ENCODE measurements at places on chromosomes 6 and 20. TPM values are rescaled to one million over a fixed set of nuclear protein-coding genes. Genes with fewer than 3 reads are reported as not detected.

- no peaks in the 10 kb centered on the region for H3K36me3 ChIP-seq
- no peak overlapping the region for H3K4me3 ChIP-seq
- H3K4me1 ChIP-seq, result no peaks in the 10 kb centered on the region
- H3K27me3 ChIP-seq, result no peaks in the 10 kb centered on the region
- H3K27ac ChIP-seq, result no peak overlapping the region
Observed at GRCh38 chr6:136166815-136167214, 83.3 kb downstream of the MTFR2 start.

- H3K27me3 ChIP-seq, result no peaks in the 10 kb centered on the region
- H3K4me1 ChIP-seq, result no peaks in the 10 kb centered on the region
- no peaks in the 10 kb centered on the region for H3K36me3 ChIP-seq
- no peak for DNase-seq
Observed at GRCh38 chr6:11923621-11924020, 88.5 kb upstream of the HIVEP1 start.

The ASF1A gene
- total RNA-seq, result 27.4 TPM

The TRAM2 gene
- total RNA-seq, result 28.4 TPM

The CRIP3 gene
- not detected for total RNA-seq

The HRH3 gene
- 0.15 TPM for total RNA-seq

- no peaks in the 10 kb centered on the region for H3K4me1 ChIP-seq
- H3K27me3 ChIP-seq, result peaks cover 8% of the 10 kb centered on the region
- no peak overlapping the region for H3K4me3 ChIP-seq
- no peaks in the 10 kb centered on the region for H3K36me3 ChIP-seq
- H3K27ac ChIP-seq, result no peak overlapping the region
Observed at GRCh38 chr20:58585753-58586540, 65.1 kb upstream of the STX16 start.

GRCh38 chr6:89944181-89944755, 50.0 kb downstream of the GJA10 start:
- no peaks in the 10 kb centered on the region for H3K36me3 ChIP-seq
- no peak overlapping the region for H3K4me3 ChIP-seq
- H3K27me3 ChIP-seq, result no peaks in the 10 kb centered on the region
- DNase-seq, result no peak

- no peak overlapping the region for H3K4me3 ChIP-seq
- no peaks in the 10 kb centered on the region for H3K36me3 ChIP-seq
- no peaks in the 10 kb centered on the region for H3K4me1 ChIP-seq
Observed at GRCh38 chr6:18497006-18497405, 109.9 kb downstream of the RNF144B start.

GRCh38 chr6:45610832-45611231, 233.1 kb upstream of the SUPT3H start:
- no peak overlapping the region for H3K27ac ChIP-seq
- no peaks in the 10 kb centered on the region for H3K27me3 ChIP-seq
- H3K4me1 ChIP-seq, result peaks cover 26% of the 10 kb centered on the region
- no peak overlapping the region for H3K4me3 ChIP-seq

GRCh38 chr6:46190889-46191288, 20.1 kb upstream of the ENPP5 start:
- H3K36me3 ChIP-seq, result no peaks in the 10 kb centered on the region
- H3K27me3 ChIP-seq, result no peaks in the 10 kb centered on the region
- no peak overlapping the region for H3K27ac ChIP-seq

GRCh38 chr6:164243012-164243610, 828.6 kb downstream of the QKI start:
- H3K27me3 ChIP-seq, result no peaks in the 10 kb centered on the region
- no peak overlapping the region for H3K27ac ChIP-seq
- H3K4me3 ChIP-seq, result no peak overlapping the region
- H3K4me1 ChIP-seq, result no peaks in the 10 kb centered on the region
- no peaks in the 10 kb centered on the region for H3K36me3 ChIP-seq

The SULF2 gene
- 122 TPM for total RNA-seq

DNA sequence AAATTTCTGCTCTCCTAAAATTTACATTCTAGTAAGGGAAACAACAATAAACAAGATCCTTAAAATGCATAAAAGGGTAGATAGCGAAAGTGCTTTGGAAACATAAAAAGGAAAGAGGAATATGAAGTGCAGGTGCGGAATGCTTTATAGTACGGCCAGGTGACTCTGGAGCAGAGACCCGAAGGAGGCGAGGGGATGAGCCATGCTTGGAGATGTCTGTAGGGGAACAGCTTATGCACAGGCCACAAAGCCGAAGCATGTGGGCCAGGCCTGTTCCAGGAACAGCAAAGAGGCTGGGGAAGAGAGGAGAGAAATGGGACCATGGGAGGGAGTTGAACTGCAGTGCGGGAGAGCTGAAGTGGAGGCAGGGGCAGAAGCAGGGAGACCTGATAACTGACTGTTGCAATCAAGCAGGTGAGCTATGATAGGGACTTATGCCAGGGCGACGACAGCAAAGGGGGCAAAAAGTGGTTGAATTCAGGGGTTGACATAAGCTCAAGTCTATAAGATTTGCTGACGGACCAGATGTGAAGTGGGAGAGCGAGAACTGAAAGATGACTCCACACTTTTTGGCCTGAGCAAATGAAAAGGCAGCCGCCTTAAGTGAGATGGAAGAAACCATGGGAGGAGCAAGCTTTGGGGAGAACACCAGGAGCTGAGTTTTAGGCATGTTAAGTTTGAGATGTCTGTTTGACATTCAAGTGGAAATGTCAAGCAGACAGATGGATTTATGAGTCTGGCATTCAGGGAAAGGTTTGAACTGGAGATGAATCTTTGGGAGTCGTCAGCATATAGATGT, 83.1 kb downstream of the CNBD2 start:
- peak overlapping the region; percentile 100 for H3K4me3 ChIP-seq
- DNase-seq, result no peak
- peak overlapping the region; percentile 97 for H3K27ac ChIP-seq
- peaks cover 12% of the 10 kb centered on the region for H3K4me1 ChIP-seq
- no peaks in the 10 kb centered on the region for H3K27me3 ChIP-seq
- peaks cover 7% of the 10 kb centered on the region for H3K36me3 ChIP-seq

- H3K4me1 ChIP-seq, result no peaks in the 10 kb centered on the region
- H3K36me3 ChIP-seq, result no peaks in the 10 kb centered on the region
- H3K27ac ChIP-seq, result no peak overlapping the region
- peaks cover 3% of the 10 kb centered on the region for H3K27me3 ChIP-seq
Observed at GRCh38 chr6:71082033-71082650, 125.3 kb upstream of the B3GAT2 start.

The KCNQ5 gene
- not detected for total RNA-seq

The LRRN4 gene
- total RNA-seq, result 2.3 TPM

DNA sequence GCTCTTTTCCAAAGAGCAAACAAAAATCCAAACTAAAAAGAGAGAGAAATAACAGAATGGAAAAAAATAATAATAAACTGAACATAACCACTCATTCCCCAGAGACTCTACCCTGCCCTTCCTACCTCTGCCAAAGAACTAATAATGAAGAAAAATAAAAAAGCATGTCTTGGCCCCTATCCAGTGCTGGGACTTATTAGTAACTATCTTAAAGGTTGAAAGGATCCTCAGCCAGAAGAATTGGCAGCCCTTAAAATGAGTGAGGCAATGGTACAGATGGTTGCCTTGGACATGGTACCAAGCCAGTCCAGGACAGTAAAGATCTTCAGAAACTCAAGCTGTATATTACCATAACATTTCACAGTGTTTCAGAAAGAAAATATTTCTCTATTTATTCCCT, 279.3 kb downstream of the HACE1 start:
- no peaks in the 10 kb centered on the region for H3K27me3 ChIP-seq
- H3K27ac ChIP-seq, result no peak overlapping the region
- no peak for DNase-seq
- H3K4me1 ChIP-seq, result no peaks in the 10 kb centered on the region

The OOEP gene
- total RNA-seq, result not detected

GRCh38 chr6:158242071-158242606, 70.1 kb upstream of the TULP4 start:
- no peak for DNase-seq
- no peak overlapping the region for H3K4me3 ChIP-seq
- H3K4me1 ChIP-seq, result peaks cover 3% of the 10 kb centered on the region
- H3K27me3 ChIP-seq, result no peaks in the 10 kb centered on the region
- no peak overlapping the region for H3K27ac ChIP-seq
- peaks cover 49% of the 10 kb centered on the region for H3K36me3 ChIP-seq

GRCh38 chr20:7693761-7694160, 246.5 kb downstream of the HAO1 start:
- H3K4me1 ChIP-seq, result no peaks in the 10 kb centered on the region
- H3K27ac ChIP-seq, result no peak overlapping the region

DNA sequence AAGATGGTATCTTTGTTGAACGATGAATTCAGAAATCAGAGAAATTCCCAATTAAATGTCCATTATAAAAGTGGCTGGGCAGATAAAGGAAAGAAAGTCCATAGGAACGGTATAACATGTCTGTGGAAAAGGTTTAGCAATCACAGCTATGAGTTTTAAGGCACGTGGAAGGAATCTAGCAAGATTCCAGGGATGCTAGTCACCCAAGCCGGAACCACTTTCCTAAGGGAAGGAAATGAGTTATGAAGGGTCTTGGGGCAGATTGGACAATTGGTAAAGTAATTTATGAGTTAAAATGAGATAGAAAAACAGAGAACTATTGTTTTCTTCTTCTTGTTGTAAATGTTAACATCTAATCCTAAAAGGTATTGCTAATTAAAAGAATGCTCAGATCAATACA, 384.8 kb downstream of the ADGRB3 start:
- no peaks in the 10 kb centered on the region for H3K27me3 ChIP-seq
- H3K36me3 ChIP-seq, result no peaks in the 10 kb centered on the region
- H3K4me1 ChIP-seq, result no peaks in the 10 kb centered on the region
- H3K4me3 ChIP-seq, result no peak overlapping the region

DNA sequence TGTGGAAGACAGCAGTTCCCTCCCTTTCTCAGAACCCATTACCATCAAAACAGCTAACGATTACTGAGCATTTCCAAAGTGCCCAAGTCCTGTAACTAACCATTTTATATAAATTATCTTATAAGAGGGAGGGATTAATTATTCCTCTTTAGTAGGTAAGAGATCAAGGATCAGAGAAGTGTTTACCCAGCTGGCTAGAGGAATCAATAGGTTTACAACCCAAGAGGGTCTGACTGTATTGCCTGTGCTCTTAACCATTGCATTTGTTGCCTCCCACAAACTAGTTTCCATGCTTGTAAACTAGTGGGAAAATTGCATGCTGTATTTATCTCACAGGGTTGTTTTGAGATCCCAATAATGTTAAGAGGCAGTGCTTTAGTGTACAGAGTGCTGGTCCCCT, 3.7 kb upstream of the DBNDD2 start:
- H3K27ac ChIP-seq, result no peak overlapping the region
- no peaks in the 10 kb centered on the region for H3K27me3 ChIP-seq
- no peak for DNase-seq
- no peaks in the 10 kb centered on the region for H3K4me1 ChIP-seq
- H3K36me3 ChIP-seq, result no peaks in the 10 kb centered on the region

DNA sequence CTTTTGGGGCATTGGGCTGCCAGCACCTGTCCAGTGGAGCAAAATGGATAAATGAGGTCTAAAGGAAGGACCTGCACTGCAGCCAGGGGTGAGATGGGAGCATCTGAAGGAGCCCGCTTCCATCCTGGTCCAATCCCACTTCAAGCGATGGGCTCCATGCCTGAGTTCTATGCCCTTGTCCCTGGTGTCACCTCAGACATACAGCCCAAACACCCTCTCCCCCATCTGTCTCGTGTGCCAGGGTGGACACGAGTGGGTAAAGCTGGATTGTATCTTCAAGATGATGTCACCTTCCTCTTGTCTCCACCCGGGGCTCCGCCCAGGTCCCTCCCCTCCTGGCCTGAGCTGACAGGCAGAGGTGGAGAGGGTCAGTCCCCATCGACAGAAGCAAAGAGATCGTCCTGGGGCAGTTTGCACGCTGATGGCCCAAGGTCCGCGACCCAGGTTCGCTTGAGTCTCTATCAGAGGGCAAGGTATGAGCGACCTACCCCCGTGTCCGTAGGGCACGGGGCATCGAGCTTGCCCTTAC, 544 bp downstream of the SMIM29 start:
- H3K27me3 ChIP-seq, result no peaks in the 10 kb centered on the region
- H3K27ac ChIP-seq, result no peak overlapping the region
- H3K36me3 ChIP-seq, result no peaks in the 10 kb centered on the region
- peaks cover 16% of the 10 kb centered on the region for H3K4me1 ChIP-seq
- peak; percentile 31 for DNase-seq

- no peaks in the 10 kb centered on the region for H3K4me1 ChIP-seq
- DNase-seq, result no peak
- H3K27me3 ChIP-seq, result no peaks in the 10 kb centered on the region
- H3K4me3 ChIP-seq, result no peak overlapping the region
Observed at GRCh38 chr20:25372584-25373336, 17.9 kb downstream of the ABHD12 start.

- peaks cover 15% of the 10 kb centered on the region for H3K36me3 ChIP-seq
- DNase-seq, result no peak
- no peaks in the 10 kb centered on the region for H3K27me3 ChIP-seq
- no peak overlapping the region for H3K4me3 ChIP-seq
Observed at GRCh38 chr20:34806255-34806654, 19.2 kb downstream of the NCOA6 start.

DNA sequence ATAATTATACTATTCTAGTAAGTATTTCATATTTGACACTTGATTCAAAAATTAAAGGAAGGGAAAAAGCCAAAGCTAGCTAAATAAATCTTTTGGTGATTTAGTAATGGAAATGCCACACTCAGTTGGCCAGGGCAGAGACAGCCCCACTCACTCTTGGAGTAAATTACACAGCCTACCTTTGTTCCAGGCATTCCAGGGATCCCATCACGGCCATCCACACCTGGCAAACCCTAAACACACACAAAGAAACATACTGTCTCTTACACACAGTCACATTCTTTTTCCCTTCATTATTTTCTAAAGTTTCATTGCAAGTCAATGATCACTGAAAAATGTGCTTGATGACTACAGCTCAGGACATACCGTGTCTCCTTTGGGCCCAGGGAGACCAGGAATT, 48.1 kb downstream of the COL9A1 start:
- no peak overlapping the region for H3K27ac ChIP-seq
- H3K4me3 ChIP-seq, result no peak overlapping the region
- H3K27me3 ChIP-seq, result no peaks in the 10 kb centered on the region
- H3K4me1 ChIP-seq, result no peaks in the 10 kb centered on the region

GRCh38 chr6:44621846-44622245, 234.3 kb downstream of the CDC5L start:
- no peak overlapping the region for H3K4me3 ChIP-seq
- no peak for DNase-seq

DNA sequence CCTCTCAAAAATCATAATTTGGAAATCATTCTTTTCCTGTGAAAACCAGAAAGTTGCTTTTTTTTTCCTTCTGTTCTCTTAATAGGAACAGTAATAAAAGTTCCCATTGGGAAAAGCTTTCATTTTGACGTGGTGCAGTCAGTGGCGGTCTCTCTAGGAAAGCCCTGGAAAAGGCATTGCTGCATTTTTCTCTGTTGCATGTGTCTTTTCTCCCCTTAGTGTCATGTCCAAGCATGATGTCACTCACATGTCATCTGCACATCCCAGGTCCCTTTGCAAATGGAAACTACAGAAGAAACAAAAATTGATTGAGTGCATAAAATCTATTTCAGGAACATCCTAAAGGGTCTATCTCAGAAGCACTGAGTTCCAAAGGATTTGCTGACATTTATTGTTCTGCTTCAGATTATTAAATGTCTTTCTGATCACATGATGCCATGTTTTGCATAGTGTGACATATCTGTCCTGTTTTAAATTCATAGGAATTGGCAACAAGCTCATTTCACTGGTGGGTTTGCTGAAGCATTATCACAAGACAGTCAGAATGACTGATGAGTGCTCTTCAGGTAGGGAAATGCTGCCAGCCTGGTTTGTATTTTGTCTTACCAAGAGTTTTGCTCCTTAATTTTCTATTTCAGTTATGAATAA, 208.7 kb downstream of the SOX4 start:
- no peak for DNase-seq
- H3K36me3 ChIP-seq, result no peaks in the 10 kb centered on the region
- H3K4me3 ChIP-seq, result no peak overlapping the region
- no peak overlapping the region for H3K27ac ChIP-seq

Measured in SJCRH30 (cell line).